SIG-M5 (cell line): ENCODE measurements at places on chromosomes 11 and 22.

GRCh38 chr11:129985823-129986222 is 16.8 kb downstream of the PRDM10 start:
- DNase-seq: no peak

GRCh38 chr22:28029956-28030355 is 110.9 kb upstream of the PITPNB start:
- DNase-seq: no peak

- peak; percentile 42 for DNase-seq
Observed at GRCh38 chr11:72091292-72091691, 10.6 kb downstream of the LRRC51 start.

GRCh38 chr11:120919566-120919965 is 104.3 kb upstream of the TBCEL start:
- no peak for DNase-seq

- DNase-seq: no peak
Observed at GRCh38 chr11:59960502-59961381, 3.1 kb upstream of the OOSP4A start.

- DNase-seq: no peak
Observed at GRCh38 chr11:87493516-87493915, 455.8 kb downstream of the TMEM135 start.
